Activated CD4-positive, CD25-positive, alpha-beta regulatory T cell treated with anti-CD3 and anti-CD28 coated beads, Interleukin-2, amount 50 U/mL, for 16 hours (primary cell): ENCODE measurements at places on chromosomes 2 and 18.

DNA sequence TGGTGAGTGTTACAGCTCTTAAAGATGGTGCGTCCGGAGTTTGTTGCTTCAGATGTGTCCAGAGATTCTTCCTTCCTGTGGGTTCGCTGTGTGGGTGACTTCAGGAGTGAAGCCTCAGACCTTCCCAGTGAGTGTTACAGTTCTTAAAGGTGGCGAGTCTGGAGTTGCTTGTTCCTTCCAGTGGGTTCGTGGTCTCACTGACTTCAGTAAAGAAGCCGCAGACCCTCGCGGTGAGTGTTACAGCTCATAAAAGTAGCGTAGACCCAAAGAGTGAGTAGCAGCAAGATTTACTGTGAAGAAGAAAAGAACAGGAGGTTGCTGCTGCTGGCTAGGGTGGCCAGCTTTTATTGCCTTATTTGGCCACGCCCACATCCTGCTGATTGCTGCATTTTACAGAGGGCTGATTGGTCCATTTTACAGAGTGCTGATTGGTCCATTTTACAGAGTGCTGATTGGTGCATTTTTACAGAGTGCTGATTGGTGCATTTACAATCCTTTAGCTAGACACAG lies 34.0 kb upstream of the SPTBN1 start:
- DNase-seq: no peak

GRCh38 chr2:85405201-85406059 lies 4.7 kb downstream of the CAPG start:
- DNase-seq: no peak

DNA sequence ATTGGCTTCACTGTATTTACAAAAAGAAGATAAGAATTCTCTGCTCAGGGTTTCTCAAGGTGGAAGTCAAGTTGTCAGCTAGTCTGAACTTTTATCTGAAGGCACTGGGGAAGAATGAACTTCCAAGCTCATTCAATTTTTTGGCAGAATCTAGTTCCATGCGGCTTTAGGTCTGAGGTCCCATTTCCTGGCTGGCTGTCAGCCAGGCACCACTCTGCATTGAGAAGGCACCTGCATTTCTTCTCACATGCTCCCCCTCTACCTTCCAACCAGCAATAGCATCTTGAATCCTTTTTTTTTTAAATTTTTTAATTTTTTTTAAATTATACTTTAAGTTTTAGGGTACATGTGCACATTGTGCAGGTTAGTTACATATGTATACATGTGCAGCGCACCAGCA lies 46.2 kb upstream of the RPE start:
- no peak for DNase-seq

- no peak for DNase-seq
Observed at GRCh38 chr18:46810481-46811000, 53.7 kb upstream of the ST8SIA5 start.

DNA sequence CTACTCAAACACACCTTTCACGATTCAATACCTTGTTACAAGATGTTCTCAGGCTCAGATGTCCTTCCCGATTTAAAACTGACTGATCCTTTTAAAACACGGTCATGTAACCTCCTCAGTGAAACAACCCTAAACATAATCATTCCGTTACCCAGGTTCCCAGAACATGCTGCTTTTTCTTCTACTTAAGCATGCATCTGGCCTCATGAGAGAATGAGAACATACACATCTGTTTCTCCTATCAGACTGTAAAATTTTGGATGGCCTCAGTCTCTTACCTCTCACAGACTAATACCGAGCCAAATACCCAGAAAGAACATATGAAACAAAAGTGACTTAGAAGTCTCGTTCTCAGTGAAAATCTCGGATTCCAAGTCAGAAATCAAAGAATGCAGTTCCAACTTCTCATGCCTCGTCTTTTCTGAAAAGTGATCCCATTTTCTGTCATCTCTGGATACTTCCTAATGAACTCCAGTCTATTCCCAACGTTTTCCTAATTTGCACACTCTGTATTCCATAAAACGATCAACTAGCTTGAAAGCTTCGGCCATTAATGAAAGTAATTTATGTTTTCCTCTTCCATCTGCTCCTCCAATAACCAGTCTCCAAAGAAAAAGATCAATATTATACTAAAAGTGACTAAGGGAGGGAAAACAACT lies 919 bp downstream of the SF3B1 start:
- DNase-seq: no peak

DNA sequence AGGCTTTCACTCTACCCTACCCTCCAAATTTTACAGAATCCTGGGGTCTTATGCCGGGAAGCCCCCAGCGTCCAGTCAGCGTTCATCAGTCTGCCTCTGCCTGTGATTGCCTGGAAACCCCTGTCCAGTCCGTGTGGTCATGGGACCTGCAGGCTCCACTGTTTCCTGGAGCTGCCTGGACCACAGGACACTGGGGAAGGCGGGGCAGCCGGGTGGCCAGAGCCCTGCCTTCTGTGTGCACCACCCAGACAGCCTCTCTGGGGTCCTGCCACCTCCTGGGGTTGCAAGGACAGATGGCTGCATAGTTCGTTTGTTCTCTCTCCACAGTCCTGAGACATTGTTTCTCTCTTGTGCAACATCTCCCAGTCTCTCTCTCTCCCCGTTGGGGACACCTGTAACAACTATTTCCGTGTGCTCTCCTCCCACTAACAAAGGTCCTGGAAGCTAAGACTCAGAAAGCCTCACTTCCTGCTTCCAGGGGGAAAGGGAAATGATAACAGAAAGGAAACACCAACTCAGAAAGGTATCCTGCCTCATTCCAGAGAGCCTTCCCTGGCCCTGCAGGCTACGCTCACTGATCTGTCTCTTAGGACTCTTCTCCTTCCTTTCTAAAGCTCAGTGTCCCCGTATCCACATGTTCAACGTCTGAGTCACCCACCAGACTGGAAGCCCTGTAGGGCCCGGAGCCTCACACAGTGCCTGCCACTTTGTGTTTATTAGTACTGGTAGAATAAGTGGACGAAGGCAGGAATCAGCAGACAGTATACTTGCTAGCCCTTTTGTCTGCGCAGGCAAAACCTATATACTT lies 192.8 kb upstream of the RAB12 start:
- no peak for DNase-seq

DNA sequence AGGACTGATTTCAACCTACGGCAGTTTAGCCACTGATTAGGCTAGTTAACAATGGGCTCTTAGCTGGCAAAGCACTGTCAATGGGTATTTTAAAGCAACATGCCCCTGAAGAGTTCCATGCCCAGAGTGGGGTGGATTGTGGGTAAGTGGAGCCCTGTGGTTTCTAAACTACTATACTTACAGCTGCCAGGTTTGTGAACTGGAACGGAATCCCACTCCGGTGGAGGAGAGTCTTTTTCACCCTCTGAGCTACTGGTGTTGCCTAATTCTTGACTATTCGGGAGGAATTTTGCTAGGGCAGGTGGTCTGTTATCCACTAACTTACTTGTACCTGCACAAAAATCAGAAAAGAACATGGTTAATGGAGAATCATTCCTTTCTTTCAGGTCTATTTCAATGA lies 52.6 kb downstream of the ZAP70 start:
- DNase-seq: no peak

GRCh38 chr2:106886916-106887758 lies 1.2 kb upstream of the ST6GAL2 start:
- DNase-seq: no peak
